ENCODE measurements at places on chromosomes 4 and X.

DNA sequence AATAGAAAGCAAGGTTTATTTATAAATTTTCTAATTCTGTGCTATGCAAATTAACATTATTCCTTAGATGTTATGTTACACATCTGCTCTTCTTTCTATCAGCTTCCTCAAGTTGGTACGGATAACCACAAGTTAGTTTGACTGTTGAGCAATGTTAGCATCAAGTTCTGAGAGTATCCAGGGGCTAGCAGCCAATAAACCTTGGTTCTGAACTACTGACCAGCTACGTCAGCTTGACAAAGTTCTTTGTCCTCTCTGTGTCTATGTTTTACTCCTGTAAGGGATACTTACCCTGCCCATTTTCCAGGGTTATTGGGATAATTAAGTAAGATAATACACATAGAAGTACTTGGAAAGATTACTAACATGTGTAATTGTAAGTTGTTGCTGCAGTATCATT is 8.1 kb upstream of the TEX13A start:
- DNase-seq: no peak

DNA sequence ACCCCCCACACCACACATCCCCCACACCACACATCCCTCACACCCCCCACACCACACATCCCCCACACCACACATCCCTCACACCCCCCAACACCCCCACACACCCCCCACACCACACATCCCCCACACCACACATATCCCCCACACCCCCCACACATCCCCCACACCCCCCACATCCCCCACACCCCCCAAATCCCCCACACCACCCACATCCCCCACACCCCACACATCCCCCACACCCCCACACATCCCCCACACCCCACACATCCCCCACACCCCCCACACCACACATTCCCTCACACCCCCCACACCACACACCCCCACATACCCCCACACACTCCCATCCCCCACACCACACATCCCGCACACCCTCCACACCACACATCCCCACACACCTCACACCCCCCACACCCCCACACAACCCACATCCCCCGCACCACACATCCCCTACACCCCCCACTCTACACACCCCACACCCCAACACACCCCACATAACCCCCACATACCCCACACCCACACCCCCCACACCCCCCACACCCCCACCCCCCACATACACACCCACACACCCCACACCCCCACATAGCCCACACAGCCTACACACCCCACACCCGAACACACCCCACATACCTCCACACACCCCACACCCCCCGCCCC is 172.9 kb downstream of the DCLK2 start:
- no peak for DNase-seq

GRCh38 chr4:183821076-183821853 is 83.8 kb upstream of the STOX2 start:
- no peak for DNase-seq

DNA sequence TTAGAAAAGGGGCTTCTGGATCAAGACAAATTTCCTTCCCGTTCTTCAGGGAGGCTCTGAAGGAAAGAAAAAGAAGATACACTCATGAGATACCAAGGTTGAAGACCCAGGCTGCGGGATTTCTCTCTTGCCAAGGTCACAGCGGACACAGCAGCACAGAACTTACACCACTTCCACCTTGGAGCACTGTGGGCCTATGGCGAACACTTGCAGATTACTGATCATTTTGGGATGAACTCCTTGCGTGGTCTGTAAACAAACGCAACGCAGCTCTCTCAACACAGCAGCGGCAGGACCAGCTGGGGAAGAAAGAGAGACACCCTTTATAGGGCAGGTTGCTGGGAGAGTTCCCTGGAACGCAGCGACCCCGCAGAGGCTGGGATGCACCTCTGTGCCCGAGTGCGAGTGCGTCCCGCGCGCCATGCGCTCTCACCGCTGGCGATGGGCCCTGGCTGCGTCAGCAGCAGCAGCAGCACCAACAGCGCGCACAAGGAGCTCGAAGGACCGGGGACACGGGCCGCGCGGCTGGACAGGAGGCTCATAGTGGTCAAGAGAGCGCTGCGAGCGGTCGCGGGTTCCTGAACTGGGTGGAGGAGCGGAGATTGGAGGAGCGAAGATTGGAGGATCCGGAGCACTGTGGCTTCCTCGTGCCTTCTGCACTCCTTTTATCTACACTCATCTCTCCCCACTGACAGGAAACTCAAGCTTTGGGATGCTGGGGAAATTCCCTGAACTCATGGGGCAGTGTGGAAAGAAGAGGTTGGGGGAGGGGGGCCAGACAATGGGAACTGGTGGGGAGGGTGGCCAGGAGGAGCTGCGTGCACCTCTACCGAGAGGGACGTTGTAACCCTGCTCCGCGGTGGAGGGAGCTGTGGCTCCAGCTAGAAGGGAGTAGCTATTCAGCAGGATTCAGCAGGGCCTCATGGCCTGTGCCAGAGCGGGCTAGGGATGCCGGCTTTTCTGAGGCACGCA is at the start of gene CXCL5:
TSS of gene CXCL5 (minus strand) at position 638 of the 972 bp plus-strand sequence. CDS start at position 542, 96 bp downstream.
- DNase-seq: peak; percentile 60

Measured in glutamatergic neuron (in vitro differentiated cells).